D721Med (cell line): ENCODE measurements at places on chromosomes 5 and 9.
A peak's percentile ranks its signal among the peaks of the same experiment; 100 is the strongest.

GRCh38 chr9:136089697-136090045 is 5.4 kb downstream of the NACC2 start:
- DNase-seq = peak; percentile 55

DNA sequence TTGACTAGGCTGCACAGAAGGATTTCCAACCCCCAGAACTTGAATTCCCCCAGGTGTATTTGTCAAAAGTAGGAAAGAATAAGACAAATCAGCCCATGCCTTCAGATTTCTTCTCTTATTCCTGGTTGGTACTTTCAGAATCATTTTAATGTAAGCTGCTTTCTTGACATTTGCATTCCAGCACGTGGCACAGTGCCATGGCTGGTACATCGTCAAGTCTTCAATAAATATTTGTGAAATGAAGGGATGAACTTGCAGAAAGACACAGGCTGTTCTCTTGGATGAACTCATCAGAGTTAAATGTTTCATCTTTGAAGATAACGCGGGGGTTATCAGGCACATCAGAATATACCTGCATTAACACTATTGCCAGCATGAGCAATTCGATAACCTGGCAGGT is 14.5 kb downstream of the KCNIP1 start:
- DNase-seq = no peak

- DNase-seq = no peak
Measured at GRCh38 chr5:73922224-73922623, 296.2 kb downstream of the ARHGEF28 start.

DNA sequence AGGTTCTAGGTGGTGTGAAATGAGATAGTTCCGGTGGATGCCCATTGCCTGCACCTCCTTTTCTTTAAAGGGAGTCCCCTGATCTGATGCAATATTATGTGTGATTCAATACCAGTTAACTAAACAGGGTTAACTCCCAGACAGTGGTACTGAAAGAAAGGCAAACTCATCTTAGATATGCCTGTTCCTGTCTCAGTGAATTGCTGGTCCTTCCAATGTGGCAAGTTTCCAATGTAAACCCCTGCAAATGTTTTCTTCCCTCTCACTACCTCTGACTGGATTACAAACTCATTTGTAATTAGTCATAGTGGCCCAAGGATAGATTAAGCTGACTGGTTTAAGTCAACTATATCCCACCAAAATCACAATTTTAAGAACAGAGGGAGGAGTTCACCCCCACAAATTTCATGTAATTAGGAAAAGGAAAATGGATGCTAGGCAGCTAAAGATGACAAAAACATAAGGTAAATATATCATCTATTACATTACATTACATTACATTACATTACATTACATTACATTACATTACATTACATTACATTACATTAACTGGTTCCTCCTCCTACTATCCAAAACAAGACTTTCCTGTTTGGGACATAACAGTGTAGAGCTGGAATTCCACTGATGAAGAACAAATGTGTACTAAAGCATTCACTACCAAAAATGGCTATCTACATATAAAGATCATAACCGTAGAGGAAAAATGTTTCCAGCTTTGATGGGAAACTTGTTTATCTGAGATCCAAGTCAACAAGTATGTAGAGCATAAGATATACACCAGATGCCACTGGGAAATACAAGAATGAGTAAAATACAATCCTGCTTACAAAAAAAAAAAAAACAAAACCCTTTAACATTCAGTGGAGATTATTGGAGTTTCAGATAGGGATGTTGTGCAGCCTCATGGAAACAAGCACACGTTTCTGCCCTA is 121.5 kb upstream of the SNX2 start:
- DNase-seq = no peak

- no peak for DNase-seq
Measured at GRCh38 chr9:101126556-101126955, 98.0 kb downstream of the PLPPR1 start.

- DNase-seq = no peak
Measured at GRCh38 chr9:107292821-107293542, 9.9 kb downstream of the RAD23B start.

GRCh38 chr5:134371834-134372340 is 518 bp downstream of the UBE2B start:
- DNase-seq = no peak

DNA sequence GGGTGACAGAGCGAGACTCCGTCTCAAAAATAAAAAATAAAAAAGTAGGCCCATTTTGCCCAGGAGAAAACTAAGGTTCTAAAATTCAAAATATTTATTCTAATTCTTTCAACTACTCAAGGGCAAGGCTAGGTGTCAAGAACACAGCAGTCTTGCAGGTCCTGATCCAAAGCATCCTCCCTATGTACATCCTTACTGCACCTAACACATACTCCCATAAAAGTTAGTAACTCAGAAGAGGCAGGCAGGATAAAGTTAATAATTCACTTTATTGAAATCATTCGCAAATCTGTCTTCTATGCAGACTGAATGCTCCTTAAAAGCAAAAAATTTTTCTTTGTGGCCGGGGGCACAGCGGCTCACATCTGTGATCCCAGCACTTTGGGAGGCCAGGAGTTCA is 11.1 kb downstream of the GOLPH3 start:
- no peak for DNase-seq

DNA sequence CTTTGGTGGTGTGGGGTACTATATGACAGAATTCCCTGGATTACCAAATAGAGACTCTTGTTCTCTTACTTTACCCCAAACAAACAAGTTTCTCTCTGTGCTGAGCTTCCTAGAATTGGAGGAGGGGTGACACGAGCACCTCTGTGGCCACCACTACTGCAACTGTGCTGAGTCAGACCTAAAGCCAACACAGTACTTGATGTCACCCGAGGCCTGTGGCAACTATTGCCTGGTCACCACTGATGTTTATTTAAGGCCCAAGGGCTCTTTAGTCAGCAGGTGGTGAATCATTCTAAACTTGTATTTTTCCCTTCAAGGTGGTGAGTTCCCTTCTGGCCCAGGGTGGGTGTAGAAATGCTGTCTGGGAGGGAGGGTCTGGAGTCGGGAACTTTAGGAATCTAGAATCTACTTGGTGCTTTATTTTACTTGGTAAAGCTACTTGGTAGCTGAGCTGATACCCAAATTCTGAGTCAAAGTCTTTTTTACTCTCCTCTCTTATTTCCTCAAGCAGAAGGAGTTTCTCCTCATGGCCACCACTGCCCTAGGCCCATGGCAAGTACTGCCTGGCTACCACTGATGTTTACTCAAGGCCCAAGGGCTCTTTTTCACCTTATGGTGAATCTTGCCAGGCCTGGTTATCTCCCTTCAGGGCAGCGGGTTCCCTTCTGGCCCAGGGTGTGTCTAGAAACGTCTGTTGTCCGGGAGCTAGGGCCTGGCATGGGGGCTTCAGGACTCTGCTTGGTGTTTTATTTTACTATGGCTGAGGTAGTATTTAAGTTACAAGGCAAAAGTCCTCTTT is 9.8 kb downstream of the LURAP1L start:
- no peak for DNase-seq

DNA sequence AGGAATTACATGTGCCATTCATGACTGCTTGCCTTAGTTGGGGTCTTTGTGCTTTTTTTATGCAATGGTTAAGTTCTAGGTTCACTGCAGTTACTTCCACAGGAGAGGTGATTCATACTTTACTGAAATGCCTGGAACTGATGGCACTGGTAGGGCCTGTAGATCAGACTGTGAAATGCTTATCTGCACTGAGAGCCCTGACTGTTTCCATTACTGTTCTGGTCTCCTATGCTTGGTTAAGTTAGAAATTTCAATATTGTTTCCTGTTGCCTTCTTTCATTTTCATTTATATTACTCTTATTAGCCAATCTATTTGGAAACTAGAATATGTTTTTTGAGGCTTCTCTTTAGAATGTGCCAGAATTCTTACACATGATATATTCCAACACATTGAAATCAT is 484.1 kb upstream of the SEMA6A start:
- no peak for DNase-seq
